Amniotic epithelial cell (primary cell): ENCODE measurements at places on chromosomes 4 and X.

GRCh38 chrX:38112566-38112965, 106.2 kb downstream of the SYTL5 start:
- no peak for DNase-seq

- DNase-seq = no peak
Measured at GRCh38 chr4:26821677-26822503, 38.8 kb upstream of the STIM2 start.

DNA sequence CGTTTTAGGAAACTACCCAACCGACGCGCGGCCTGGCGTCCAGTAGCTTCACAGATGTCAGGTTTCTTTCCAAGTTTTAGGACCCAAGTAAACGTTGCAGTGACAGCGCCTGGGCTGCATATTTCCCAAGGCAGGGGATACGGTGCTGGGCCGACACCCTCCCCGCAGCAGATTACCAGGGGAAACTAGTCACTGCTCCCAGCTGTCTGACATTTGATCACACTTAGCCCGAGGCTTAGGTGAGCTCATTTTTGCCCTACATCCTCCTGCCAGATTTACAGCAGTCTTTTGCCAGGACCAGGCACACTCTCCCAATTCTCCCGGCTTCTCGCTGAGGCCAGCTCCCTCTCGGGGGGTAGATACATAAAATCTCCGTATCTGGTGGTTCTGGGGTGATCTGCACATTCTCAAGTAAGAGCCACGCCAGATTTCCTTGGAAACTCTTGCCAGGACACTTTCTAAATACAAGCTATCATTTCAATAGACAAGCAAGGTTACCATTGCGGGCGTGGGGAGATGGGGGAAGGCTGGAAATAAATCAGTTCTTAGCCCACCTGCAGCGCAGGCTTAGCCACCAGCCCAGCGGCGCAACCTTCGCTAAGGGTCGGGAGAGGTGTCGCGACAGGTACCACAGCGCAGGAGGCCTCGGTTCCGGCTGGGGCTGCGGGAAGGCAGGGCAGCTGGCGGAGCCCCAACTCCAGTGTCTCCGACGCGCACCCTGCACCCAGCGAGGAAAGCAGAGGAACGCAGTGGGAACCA, 2.5 kb upstream of the SOX3 start:
- DNase-seq = no peak

DNA sequence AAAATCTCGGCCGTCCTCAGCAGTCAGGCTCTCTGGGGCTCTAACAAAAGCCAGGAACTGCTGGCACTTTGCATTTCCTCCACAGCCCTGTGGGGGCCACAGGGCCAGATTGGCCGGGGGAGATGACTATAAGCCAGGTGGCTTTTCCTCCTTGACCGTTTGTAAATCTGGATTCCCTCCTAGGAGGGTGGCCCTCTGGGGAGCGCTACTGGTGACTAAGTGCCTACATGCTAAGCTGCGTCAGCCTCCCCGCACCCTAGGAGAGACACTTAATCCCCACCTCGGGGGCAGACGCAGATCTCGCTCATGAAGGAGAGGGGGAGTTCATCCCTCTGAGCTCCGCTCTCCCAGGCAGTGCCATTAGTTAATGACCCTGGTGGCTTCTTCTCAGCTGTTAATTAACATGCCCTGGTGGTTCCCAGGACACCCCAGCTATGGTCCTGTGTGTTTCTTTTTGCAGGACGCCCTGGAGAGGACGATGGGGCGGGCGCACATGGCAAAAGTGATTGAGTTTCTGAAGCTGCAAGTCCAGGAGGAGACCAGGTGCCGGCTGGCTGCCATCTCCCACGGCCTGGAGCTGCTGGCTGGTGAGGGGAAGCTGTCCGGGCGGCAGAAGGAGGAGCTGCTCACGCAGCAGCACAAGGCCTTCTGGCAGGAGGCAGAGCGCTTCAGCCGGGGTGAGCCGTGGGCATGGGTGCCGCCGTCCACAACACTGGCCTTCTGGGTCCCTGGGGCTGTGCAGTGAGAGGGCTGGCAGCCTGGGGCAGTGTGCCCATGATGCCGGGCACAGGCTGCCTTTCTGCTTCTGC, 41.6 kb downstream of the EVC start:
- peak; percentile 90 for DNase-seq

DNA sequence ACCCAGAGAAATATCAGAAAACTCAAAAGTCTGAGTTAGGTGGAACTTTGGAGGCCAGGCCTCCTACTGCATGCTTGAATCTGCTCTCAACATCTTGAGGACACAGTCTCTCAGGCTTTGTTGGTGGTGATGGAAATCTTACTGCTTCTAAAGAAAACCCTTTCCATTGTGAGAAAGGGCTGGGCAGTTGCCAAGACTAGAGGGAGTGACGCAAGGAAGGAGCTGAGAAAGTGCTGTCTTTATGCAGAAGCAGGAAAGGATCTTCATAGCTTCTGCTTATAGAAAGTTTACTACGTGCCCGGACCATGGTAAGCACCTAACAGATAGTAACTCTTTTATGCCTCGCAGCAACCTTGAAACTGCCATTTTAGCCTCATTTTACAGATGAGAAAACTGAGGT, 2.4 kb upstream of the CRMP1 start:
- DNase-seq = no peak

GRCh38 chrX:10931976-10932375, 179.2 kb upstream of the HCCS start:
- no peak for DNase-seq

- DNase-seq = no peak
Measured at GRCh38 chr4:163764569-163764968, 270.1 kb downstream of the TMA16 start.

GRCh38 chr4:182862141-182862875, 54.9 kb downstream of the DCTD start:
- DNase-seq = no peak

GRCh38 chr4:16140231-16140878, 56.5 kb upstream of the PROM1 start:
- no peak for DNase-seq

GRCh38 chr4:46508216-46508615, 118.3 kb upstream of the GABRA2 start:
- peak; percentile 34 for DNase-seq

- DNase-seq = no peak
Measured at GRCh38 chr4:149498246-149498645, 317.4 kb downstream of the IQCM start.

GRCh38 chr4:7761720-7762119, 177.9 kb downstream of the AFAP1 start:
- DNase-seq = peak; percentile 51

- DNase-seq = peak; percentile 28
Measured at GRCh38 chrX:37454537-37455285, 105.5 kb downstream of the PRRG1 start.

DNA sequence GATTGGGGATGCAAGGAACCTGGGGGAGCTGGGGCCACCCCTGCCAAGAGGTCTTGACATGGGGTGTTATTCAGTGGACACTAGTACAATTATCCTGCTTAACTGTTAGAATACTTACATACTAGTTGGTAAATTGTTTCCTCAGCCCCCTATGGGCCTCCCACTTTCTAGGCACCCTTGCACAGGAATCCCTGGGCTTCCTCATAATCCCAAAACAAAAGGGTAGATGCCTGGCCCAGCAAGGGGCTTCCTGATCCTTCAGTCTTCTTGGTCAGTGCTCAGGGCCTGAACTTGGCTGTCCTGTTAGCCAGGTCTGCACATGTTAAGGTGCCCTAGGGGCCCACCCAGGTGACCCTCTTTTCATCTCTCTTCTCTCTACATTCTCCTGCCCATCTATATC, 48.7 kb upstream of the MSX1 start:
- DNase-seq = no peak

GRCh38 chrX:4622486-4623167, 909.2 kb upstream of the PRKX start:
- no peak for DNase-seq

- no peak for DNase-seq
Measured at GRCh38 chr4:26044983-26045382, 131.0 kb downstream of the SMIM20 start.

GRCh38 chrX:721354-721753, 90.8 kb downstream of the SHOX start:
- DNase-seq = no peak

- no peak for DNase-seq
Measured at GRCh38 chr4:111921714-111922113, 223.5 kb upstream of the FAM241A start.

DNA sequence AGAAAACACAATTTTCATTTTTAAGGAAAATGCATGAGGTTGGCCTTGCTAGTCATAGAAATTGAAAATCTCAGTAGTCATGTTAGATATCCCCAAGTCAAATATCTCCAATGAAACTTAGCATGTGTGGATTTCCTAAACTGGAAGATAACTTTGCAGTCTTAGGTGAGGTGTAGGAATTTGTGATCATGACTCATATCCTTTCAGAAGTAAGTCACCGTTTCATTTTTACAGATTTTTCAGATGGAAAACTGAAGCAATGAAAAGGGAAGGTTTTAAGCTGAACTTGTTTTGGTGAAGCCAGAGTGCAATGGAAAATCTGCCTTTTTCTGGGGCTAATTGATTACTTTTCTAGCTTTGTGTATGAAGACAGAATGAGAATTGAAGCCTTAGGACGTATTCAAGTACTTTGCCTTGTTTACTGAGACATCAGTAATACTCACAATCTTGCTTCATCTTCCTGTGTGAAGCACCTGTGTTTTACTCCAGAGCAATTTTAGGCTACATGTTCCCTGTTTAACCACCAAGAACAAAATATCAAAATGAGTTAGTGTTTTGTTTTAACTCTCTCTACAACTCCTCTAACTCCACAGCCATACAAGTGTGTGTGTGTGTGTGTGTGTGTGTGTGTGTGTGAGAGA, 1662.8 kb upstream of the ADGRL3 start:
- DNase-seq = peak; percentile 7

DNA sequence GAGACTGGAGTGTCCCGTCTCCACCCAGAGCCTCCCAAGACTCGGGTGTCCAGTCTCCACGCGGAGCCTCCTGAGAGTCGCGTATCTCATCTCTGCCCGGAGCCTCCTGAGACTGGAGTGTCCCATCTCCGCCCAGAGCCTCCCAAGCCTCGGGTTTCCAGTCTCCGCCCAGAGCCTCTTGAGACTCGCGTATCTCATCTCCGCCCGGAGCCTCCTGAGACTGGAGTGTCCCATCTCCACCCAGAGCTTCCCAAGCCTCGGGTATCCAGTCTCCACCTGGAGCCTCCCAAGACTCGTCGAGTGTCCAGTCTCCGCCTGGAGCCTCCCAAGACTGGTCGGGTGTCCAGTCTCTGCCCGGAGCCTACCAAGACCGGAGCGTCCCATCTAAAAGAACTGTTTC, 2.3 kb downstream of the FAM47C start:
- DNase-seq = no peak

DNA sequence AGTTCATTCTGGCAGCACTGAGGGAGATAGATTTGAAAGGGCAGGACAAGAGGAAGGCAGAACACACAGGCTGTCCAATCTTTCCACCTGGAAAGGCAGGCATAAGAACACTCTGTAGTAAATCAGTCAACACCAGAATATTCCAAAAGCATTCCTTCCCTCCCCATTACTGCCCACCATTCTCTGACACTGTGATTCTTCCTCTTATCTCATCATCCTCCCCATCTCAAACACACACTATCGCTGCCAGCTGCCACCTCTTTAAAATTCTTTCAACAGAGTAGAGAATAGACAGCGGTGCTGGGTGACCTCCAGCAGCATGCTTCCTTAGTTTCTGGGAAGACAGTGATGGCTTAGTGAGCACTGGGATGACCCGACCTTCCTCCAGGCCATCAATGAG, 53.7 kb upstream of the MYOZ2 start:
- DNase-seq = no peak

DNA sequence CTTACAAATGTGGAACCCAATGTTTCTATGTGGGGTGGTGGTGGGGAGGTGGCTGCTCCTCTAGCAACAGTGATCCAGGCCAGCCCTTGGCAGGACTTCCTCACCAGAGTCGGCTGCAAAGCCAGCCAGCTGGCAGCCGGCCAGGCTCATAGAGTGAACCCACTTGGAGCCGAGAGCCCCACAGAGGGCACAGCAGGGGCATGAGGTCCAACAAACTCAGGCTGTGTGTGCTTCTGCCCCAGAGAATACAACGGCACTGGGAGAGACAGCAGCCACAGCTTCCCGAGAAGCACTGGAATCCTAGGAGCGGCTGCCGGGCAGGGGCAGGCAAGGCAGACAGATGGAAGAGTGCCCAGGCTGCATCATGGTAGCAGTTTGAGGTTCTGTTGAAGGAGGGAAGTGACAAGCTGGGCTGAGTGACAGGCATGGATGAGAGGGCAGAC, 23.5 kb upstream of the SOWAHD start:
- no peak for DNase-seq

GRCh38 chr4:67604749-67605148, 46.2 kb downstream of the STAP1 start:
- peak; percentile 21 for DNase-seq

- no peak for DNase-seq
Measured at GRCh38 chr4:5798462-5798861, 87.5 kb downstream of the EVC start.

GRCh38 chrX:11543249-11543648, 122.5 kb downstream of the ARHGAP6 start:
- DNase-seq = no peak

GRCh38 chrX:101080326-101081124, 1.8 kb downstream of the TMEM35A start:
- no peak for DNase-seq

DNA sequence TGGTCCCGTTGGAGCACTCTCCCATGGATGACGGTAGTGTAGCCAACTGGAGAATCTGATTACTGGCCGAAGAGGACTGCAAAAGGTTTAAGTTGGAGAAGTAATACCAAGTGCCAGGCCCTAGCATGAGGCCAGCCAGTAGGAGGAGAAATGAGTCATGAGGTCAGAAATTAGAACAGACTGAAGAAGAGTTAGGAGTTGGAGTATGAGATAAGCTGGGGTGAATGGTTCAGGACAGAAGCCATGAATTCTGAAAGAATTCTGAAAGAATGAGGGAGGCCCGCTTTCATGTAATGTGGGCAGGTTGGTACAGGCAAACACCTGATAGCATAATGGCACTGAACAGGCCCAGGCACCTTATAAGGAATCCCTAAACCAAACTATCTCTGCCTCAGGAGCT, 18.4 kb upstream of the STK26 start:
- DNase-seq = peak; percentile 89

- no peak for DNase-seq
Measured at GRCh38 chr4:94221916-94222315, 14.3 kb downstream of the SMARCAD1 start.

GRCh38 chr4:108141213-108141950, 27.4 kb downstream of the LEF1 start:
- DNase-seq = no peak

DNA sequence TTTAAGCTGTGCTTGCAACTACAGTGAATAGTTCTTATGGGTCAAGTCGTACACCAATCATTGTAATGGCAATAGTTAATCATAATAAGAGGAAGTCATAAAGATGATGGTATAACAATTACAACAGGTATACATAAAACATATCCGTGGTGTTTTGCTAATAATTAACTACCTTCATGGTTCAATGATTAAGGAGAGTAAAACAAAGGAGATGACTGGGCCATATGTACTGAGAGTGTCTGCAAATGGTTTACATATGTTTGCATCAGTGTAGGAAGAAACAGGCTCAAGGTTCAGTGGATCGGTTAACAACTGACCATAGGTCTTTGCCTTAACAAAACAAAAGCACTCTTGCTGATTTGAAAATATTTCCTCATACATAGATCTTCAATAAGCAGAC, 253.0 kb downstream of the COX7B2 start:
- DNase-seq = no peak
